ENCODE measurements at places on chromosomes 13 and 19. TPM values are rescaled to one million over a fixed set of nuclear protein-coding genes. Genes with fewer than 3 reads are reported as not detected.

Gene FGF22
- not detected for polyA plus RNA-seq

Gene C13orf42
- polyA plus RNA-seq = not detected

Gene SYCN
- polyA plus RNA-seq = not detected

Gene RGL3
- 1.7 TPM for polyA plus RNA-seq

Gene CEACAM16
- polyA plus RNA-seq = not detected

Gene MAP4K1
- polyA plus RNA-seq = 32.4 TPM

Gene KLK14
- polyA plus RNA-seq = not detected

Gene FUT3
- polyA plus RNA-seq = not detected

Gene CEACAM8
- not detected for polyA plus RNA-seq

Gene KIR3DL2
- 0.15 TPM for polyA plus RNA-seq

Gene PLIN4
- polyA plus RNA-seq = 0.05 TPM

Gene ZNF415
- not detected for polyA plus RNA-seq

Gene ZNF419
- polyA plus RNA-seq = 1.6 TPM

Gene URAD
- not detected for polyA plus RNA-seq

Gene LGALS7B
- not detected for polyA plus RNA-seq

Gene ZNF583
- polyA plus RNA-seq = 6.6 TPM

Gene EDNRB
- polyA plus RNA-seq = 0.37 TPM

Gene CNOT3
- 22.5 TPM for polyA plus RNA-seq

Gene FFAR3
- polyA plus RNA-seq = 1.2 TPM

Gene MCF2L
- polyA plus RNA-seq = not detected

Gene TMEM221
- polyA plus RNA-seq = not detected

Gene PGLYRP1
- 0.37 TPM for polyA plus RNA-seq

Gene PCSK4
- 1.0 TPM for polyA plus RNA-seq

Gene NANOS3
- polyA plus RNA-seq = not detected

Gene PSPN
- polyA plus RNA-seq = 0.10 TPM

Gene ZNF700
- 4.1 TPM for polyA plus RNA-seq

Gene MEIOSIN
- not detected for polyA plus RNA-seq

Gene PLK5
- not detected for polyA plus RNA-seq

Gene LGALS14
- not detected for polyA plus RNA-seq

Gene PDCD5
- 84.5 TPM for polyA plus RNA-seq

Gene ZNF30
- 0.13 TPM for polyA plus RNA-seq

Gene STXBP2
- polyA plus RNA-seq = 249 TPM

All from CD14-positive monocyte (primary cell).